ENCODE measurements at places on chromosomes 3 and 15.

GRCh38 chr3:6250167-6250566 is 610.7 kb upstream of the GRM7 start:
- no peak for DNase-seq

GRCh38 chr15:75145027-75145841 is 56.4 kb upstream of the C15orf39 start:
- no peak for DNase-seq

DNA sequence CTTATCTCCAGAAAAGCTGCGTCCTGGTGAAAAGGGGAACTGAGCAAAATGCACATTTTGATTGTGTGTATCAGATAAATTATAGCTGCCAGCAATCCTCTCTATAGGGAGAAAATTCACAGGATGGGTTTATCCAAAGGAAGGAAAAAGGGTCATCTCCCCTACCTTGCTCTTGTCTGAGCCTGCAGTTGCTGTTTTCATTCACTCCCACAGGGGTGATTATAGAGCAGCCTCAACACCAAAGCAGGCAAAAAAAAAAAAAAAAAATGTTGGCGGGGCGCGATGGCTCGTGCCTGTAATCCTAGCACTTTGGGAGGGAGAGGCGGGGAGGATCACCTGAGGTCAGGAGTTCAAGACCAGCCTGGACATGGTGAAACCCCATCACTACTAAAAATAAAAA is 333.7 kb downstream of the ROBO2 start:
- DNase-seq = no peak

DNA sequence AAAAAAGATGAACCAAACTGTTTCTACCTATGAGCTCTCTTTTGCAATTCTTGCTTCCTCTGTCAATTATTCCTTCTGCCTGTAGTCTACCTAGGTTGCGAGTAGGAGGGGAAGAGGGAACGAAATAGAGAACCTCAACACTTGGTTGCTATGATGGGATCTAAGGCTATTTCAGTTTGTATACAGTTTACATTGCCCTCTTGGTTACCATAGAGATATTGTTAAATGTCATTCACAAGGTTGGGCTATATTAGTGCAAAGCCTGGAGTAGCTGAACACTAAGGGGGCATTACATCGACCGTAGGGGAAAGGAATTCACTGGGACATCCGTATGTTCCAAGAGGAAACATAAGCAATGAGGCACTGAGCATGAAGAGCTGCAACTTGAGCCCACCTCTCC is 276.9 kb downstream of the GBE1 start:
- DNase-seq = no peak

- no peak for DNase-seq
Observed at GRCh38 chr3:11021611-11022011, 29.1 kb downstream of the SLC6A1 start.

GRCh38 chr3:31445701-31446100 is 87.0 kb upstream of the STT3B start:
- no peak for DNase-seq

- DNase-seq = no peak
Observed at GRCh38 chr15:44647036-44647435, 16.4 kb downstream of the SPG11 start.

DNA sequence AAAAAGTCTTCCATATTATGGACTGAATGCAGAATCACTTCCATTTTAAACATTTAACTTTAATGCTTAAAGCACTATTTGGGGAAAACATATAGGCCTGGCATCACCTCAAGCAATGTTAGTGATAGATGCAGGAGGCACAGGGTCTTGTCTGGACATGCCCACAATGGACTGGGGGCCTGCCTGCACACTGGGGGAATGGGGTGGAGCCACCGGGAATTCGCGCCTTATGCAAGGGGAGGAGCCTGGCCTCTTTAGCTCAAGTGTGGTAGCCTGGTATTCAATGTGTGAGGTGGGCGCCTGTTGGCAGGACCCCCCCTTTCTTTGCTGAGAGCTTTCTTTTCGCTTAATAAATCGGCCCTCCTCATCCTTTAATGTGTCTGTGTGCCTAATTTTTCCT is 29.9 kb downstream of the ACKR4 start:
- DNase-seq = no peak

DNA sequence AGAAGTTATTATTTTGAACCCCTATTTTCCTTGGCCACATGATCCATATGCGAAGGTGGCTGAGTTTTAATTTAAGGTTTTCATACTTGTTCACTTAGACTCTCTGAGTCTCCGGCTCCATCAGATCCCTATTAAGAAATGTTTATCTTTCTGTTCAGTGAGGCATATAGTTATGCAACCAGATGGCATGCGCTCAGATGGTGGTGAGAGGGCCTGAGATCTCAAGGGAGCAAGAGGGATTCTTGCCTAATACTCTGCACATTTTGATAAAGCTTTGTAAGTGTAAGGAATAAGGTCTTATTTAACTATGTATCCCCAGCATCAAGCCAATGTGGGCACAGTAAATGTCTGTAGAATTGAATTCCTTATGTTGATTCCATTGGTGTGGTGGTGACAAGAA is 78.9 kb upstream of the DPH6 start:
- no peak for DNase-seq

DNA sequence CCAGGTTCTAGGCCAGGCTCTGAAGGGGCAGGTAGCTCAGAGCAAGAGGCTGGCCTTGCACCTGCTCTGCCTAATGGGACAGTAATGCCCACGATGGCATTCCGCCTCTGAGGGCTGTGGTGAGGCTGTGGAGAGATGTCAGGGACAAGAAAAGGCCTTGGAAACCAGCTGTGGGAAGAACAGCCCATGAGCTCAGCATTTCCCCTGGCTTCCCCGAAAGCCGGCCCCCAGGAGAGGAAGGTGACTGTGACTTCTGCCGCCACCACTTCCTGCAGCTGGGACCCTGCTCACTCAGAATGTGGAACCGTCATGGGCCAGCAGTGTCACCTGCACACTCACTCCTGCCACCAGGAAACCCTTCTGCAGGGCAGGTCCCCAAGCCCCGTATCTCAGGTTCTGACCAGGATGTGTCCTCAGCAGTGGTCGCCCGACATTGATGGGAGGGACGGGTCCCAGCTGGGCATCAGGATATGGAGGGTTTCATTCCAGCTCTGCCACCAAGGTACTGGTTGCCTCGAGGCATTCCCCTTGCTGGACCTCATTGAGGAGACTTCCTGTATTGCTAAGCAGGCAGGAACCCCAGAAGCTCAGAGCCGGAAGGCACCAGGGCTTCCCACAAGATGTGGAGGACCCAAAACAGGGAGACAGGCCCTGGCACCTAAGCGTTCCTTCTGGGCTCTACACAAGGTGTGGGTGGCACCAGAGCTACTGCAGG is 30.7 kb downstream of the SEMA7A start:
- peak; percentile 79 for DNase-seq

- no peak for DNase-seq
Observed at GRCh38 chr3:192212335-192212734, 515.0 kb downstream of the FGF12 start.

DNA sequence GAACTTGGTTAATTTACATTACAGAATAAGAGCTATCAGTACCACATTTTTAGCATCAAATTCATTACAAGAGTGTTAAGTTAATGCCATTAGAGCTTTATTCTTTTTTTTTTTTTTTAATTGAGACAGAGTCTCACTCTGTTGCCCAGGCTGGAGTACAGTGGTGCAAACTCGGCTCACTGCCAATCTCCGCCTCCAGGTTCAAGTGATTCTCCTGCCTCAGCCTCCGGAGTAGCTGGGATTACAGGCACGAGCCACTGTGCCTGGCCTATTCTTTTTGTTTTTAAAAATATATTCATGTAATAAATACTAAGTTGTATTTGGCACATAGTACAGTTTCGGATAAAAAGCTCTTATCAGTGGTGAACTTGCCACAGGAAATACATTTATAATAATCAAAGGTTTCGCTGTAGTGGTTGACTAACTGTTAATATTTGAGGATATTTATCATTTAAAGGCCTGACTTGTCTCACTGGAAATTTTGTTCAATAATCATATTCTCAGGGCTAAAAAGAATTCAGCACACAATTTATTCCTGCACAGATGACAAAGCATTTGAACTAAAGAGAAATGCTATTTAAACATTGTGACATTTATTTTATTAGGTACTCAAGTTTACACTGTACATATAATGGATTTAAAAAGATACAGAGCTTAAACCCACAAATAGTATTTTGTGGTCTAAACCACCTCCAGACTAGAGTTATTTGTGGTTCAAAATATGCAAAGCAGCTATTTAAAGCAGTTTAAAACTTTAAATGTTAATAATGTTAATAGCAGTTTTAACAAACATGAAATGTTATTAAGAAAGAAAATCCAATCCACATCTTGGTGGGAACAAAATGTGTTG is 6.1 kb upstream of the LEKR1 start:
- no peak for DNase-seq

GRCh38 chr3:45210308-45211041 is 15.6 kb downstream of the TMEM158 start:
- DNase-seq = peak; percentile 80

DNA sequence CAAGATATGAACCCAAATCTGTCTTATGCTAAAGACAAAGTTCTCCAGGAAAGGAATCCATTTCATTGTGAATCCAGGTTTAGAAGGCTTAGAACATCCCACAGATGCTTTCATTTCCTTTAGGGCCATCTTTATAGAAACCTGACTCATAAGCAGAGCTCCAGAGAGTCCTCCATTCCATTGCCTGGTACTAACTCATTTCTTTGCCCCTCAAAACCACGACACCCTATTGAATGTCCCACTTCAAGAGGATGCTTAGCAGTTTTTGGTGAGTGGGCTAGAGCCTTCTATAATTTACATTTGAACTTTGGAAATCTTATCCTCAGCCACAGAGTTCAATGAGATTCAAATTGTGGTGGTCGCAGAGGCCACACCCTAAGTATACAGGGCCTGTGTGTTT is 325.0 kb downstream of the NTRK3 start:
- DNase-seq = no peak

DNA sequence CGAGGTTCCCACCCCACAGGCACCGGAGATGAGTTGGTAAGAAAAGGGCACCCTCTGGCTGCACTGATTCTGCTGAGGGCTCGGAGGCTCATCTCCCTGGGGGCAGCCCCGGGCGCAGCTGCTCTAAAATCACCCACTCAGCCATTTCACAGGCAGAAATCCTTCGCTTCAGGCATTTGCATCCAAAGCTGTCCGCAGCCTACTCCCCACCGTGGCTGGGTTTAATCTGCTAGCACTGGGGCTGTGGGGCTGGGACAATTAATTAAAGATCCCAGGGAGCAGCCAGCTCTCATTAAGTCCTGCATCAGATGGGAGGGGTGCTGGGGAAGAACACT is 104.3 kb upstream of the PRR20G start:
- no peak for DNase-seq

GRCh38 chr3:43104660-43105595 is 951 bp downstream of the POMGNT2 start:
- DNase-seq = peak; percentile 13

DNA sequence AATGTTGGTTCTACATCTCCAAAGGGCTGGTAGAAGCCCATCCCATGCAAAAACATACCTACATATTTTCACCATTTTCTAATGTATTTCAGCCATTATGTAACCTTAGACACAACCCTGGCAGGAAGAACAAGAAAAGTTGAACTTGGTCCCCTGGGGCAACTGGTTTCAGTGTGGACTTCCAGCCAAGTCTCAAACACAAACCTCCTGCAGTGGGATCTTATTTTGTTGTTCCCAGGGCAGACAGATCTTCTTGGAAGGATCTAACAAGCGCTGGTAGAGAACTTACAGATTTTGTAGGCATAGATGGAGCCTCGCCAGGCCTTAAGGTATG is 96.3 kb downstream of the ADAMTS17 start:
- no peak for DNase-seq

GRCh38 chr15:70339571-70340493 is 242.1 kb upstream of the TLE3 start:
- no peak for DNase-seq

- no peak for DNase-seq
Observed at GRCh38 chr3:182959474-182960350, 20.6 kb downstream of the DCUN1D1 start.

- no peak for DNase-seq
Observed at GRCh38 chr3:160112481-160112880, 112.7 kb upstream of the C3orf80 start.

DNA sequence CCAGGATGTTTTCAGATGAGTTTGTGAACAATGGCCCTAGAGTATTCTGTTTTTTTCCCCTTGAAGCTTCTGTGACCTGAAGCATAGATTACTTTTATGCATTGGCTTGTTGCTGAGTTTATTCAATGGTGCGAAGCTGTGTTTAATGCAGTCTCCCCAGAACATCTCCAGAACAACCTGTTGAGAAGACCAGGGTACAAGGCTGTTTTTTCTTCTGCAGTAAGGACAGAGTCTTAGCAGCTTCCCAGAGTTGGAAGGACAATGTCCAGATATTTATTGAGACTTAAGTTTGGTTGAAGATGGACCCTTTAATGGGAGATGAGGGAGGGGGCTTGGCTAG is 295.6 kb downstream of the LRTM1 start:
- DNase-seq = no peak

DNA sequence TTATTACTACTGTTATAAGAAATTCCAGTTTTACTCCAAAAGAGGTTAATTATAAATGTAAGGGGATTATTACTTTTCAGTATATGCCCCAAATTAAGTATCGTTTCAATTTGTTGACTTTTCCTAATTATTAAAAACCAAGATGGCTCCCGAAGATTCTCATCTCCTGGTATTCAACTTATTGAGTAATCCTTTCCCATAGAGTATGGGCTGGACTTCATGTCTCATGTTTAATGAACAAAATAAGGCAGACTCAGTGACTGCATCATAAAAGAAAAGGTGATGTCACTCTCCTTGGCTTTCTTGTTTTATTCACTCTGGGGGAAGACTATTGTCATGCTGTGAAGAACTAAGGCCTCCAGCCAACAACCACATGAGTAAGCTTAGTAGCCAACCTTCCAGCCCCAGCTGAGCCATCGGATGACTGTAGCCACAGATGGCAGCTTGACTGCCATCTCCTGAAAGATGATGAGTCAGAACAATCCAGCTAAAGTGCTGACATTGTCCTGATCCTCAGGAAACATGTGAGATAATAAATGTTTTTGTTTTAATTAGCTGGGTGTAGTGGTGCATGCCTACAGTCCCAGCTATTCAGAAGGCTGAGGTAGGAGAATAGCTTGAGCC is 17.3 kb downstream of the IGF2BP2 start:
- no peak for DNase-seq

- peak; percentile 22 for DNase-seq
Observed at GRCh38 chr15:90376789-90377188, 11.3 kb upstream of the IQGAP1 start.

DNA sequence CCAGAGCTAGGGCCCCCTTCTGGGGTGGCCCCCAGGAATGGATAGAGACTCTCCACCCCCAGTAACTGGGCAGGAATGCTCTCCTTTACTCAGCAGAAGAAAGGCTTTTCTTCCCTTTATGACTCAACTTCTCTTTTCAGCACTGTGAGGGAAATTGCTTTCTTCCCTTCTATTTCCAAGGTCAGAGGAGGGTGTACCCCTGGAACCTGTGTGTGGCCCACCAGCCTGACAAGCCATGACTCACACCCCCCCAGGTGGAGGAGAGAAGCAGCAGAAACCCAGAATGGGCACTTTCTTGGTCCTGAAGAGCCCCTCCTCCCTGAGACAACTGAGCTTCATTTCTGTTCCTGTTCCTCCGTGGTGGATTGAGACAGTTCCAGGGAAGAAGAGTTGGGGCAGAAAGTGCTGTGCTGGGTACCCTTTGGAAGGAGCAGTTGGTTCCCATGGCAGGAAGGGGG is 2.7 kb upstream of the ANKRD63 start:
- no peak for DNase-seq
